HuH-7.5 (cell line): ENCODE measurements at places on chromosomes 5 and 9.

- peak; percentile 95 for DNase-seq
These were observed at the start of gene SFXN1 for GRCh38 chr5:175478384-175479124. TSS of gene SFXN1 (plus strand) at chr5:175478560. CDS start at chr5:175492104, 13,544 bp downstream.

DNA sequence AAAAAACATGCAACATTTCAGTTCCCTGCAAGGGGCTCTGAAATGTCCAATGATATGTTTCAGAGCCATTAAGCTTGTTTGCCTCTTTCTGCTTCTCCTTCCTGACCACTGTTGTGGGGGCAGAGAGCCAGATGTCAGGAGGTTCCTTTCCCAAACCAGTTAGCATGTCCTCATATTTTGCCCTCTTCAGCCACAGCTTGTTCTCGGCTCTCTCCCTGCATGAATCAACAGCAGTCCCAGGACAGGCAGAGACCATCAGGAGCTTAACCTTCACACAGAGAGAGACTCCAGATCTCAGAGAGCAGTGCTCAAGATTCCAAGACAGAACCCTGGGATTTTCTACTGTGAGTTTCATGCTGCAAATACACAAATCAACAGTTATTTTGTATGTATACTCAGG is 218.5 kb downstream of the COMMD10 start:
- no peak for DNase-seq

- no peak for DNase-seq
These were observed 2.5 kb downstream of the PRDM6 start for GRCh38 chr5:123091298-123092222.

DNA sequence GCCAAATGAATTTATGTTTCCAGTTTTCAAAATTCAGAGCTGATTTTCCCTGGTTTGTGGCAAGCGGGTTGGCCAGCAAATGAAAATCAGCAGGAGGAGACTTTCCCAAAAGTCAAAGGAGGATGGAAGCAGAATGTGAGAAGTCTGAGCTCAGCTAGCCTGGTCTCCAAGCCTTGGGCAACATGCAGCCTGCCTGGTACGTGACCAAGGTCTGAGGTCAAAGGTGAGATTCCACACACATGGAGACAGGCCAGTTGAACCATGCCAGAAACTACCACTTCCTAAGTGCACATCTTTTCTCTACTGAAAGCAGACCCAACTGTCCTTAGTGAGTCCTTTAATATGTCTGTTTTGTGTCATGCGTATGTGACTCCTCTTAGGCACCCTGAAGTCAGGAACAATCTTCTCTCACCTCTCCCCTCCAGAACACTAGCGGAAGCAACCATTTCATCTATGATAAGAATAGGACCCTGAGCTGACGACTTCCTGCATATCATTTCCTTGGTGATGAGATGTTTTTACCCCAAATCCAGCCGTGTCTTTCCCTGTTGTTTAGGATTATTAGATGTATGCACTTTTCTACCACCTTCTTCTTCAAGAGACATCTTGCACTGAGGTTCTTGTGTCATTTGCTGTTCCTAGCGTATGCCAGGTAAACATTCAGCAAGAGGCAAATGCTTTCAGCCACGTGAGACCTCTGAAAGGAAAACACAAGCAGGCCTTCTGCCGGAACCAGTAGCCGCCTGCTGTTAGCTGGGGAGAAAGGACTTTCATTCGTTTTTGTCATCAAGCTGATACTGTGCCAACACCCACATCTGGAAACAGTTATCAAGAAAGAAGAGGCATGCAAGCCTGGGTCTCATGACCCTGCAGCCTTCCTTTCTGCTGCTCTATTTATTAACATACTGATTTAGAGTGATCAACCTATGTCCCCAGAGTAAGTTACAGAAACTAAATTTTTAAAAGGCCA is 9.7 kb upstream of the TGFBI start:
- DNase-seq = no peak

- DNase-seq = no peak
These were observed 6.8 kb downstream of the RPL12 start for GRCh38 chr9:127444283-127444920.

DNA sequence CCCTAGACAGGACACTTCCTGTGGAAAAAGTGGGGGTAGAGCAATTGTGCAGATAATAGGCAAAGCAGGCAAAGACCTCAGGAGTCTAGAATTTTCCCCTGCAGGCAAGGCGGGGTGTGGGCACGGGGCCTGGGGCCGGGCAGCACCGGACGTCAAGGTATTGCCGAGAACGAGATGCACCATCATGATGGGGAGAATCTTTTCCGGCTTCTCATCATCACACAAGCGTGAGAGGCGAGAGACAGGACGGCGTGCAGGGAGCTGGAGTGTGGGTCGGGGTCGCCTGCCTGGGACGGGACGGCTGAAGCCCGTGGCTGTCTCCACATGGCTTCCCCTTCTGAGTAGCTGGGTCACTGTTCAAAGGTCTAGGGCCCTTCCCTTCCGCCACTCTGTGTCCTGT is 44.5 kb downstream of the OLFM1 start:
- DNase-seq = no peak
